ENCODE measurements at places on chromosomes 12 and 14. TPM values are rescaled to one million over a fixed set of nuclear protein-coding genes. Genes with fewer than 3 reads are reported as not detected.
A peak's percentile ranks its signal among the peaks of the same experiment; 100 is the strongest.

IAPP gene
- 0.25 TPM for total RNA-seq

- peak; percentile 26 for ATAC-seq
Observed at GRCh38 chr14:35534208-35534872, 376 bp downstream of the INSM2 start.

GRCh38 chr12:94618995-94619695, 31.2 kb downstream of the TMCC3 start:
- peak; percentile 62 for ATAC-seq

DNA sequence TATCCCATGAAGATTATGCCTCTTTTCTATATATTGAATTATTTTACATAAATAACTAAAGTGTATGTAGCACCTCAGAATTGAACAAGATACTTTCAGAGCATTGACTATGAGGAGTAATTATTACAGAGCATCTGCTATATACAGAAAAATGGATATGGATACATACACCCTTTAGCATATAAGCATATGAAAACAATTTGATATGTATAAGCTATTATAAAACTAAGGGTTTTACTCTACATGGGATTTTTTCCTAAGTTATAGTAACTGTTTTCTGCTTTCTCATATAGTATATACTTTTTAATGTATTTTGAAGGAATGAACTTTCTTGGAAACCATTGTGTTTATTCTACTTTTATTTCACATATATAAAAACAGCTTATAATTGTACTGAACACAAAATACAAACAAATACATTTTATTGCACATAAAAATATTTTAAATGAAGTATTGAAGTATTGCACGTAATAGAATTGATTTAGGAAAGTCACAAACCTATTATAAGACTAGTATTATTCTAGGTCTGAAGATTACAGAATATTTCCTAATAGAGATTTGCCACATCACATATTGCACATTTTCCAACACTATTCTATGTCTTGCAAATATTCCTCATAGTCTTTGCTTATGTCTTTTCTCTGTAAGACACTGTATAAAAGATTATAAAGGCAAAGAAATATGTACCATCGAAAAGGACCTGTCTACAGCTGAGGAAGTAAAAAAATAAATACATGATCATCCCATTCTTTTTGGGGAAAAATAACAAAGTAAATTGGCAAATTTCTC, 8.4 kb downstream of the CD69 start:
- no peak for ATAC-seq

DNA sequence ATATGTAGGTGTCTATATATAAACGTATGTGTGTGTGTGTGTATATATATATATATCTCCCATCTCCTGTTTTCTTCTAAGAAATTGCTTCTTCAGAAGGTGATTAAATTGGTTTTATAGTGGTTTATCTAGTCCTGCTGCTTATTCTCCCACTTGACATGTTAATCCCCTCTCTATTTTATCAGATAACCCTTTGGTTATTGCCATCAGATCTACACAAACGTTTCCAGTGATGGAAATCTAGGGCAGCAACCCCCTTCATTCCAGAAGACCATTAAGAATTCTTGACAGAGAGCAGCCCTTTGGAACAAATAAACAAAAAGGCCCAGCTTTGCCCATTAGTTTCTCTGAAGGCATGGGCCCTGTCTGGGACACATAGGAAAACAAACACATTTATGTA, 34.2 kb upstream of the YARS2 start:
- ATAC-seq: no peak

GRCh38 chr14:22434030-22434429, 155.0 kb downstream of the DAD1 start:
- ATAC-seq: no peak
